HT1080 (cell line): ENCODE measurements at places on chromosomes 3 and 15. TPM values are rescaled to one million over a fixed set of nuclear protein-coding genes. Genes with fewer than 3 reads are reported as not detected.

The C3orf85 gene
- total RNA-seq: not detected in 2 replicates

The IMPG2 gene
- total RNA-seq: 0.03 TPM in 1 of 2 replicates, not detected in the other

The SYNPR gene
- total RNA-seq: not detected in 2 replicates

DNA sequence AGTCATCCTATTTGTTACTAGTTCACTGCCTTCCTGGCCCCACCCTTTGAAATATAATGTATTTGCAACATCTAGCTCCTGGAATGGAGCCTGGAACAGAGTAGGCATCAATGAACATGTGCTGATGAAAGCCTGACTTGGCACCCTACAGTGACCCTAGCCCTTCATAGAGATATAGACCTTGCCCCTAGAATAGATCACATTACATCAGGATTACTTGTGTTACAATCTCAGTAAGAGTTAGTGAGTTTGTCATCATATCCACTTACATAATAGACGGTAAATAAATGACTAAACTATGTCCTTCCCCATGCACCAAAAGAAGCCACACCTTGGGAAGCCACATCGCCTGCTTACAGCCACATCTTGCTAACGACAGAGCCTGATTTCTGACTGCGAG lies 110.5 kb upstream of the WNT5A start:
- no peak for DNase-seq

DNA sequence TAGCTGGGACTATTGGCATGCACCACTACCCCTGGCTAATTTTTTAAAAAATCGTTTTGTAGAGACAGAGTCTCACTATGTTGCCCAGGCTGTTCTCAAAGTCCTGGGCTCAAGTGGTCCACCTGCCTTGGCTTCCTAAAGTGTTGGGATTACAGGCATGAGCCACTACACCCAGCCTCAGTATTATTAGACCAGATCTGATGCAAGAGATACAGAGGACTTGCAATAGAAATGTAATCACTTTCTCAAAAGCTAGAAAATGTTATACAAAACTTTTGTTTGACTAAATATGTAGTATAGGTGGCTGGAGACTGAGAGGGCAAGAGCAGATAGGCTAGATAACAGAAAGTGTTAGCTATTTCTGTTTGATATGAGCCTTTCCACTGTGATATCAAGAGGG lies 531.9 kb downstream of the SOX2 start:
- DNase-seq: no peak

- DNase-seq: no peak
These were observed 106.3 kb downstream of the ETFA start for GRCh38 chr15:76204916-76205460.

DNA sequence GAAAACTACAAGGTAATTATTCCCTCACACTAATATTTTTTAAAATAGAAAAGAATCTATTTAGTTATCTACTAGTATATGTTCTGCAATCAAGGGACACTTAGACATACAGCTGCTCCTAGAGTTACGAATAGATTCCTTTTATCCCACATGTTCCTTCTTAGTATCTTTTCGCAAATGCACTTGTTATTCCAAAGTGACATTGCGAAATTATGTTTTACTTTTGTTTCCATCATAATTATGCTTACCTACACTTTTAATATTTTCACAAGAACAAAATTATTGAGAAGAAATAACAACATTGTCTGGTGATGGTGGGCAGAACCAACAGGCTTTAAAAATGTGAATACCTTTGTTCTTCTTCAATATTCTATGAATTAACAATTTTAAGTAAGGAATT lies 107.1 kb upstream of the MELTF start:
- DNase-seq: no peak

GRCh38 chr15:70625438-70625837 lies 137.9 kb downstream of the UACA start:
- no peak for DNase-seq

GRCh38 chr3:150666167-150666566 lies 37.6 kb downstream of the ERICH6 start:
- peak; percentile 37 for DNase-seq

- DNase-seq: no peak
These were observed 149.3 kb upstream of the TGFBR2 start for GRCh38 chr3:30457081-30457480.

- peak; percentile 38 for DNase-seq
These were observed 5.6 kb upstream of the LRRC34 start for GRCh38 chr3:169818316-169818715.

DNA sequence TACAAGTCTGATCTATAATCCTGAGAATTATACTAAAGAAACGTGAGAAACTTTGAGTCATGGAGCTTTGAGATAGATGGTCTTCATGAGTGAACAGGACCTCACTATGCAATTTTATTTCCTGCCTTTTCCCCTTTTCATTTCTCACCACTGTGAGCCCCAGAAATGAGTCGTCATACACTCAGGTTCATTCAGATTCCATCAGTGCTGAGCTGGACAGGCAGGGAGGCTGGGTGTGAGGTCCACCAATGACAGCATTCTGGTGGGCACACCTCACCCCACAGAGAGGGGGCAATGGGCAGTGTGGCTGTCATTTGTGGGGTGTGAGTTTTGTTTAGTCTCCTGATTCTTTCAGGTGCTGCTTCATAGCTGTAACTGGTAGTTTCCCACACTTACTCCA lies 16.9 kb downstream of the TIGIT start:
- DNase-seq: peak; percentile 21
